ENCODE measurements at places on chromosomes 1 and 21.

DNA sequence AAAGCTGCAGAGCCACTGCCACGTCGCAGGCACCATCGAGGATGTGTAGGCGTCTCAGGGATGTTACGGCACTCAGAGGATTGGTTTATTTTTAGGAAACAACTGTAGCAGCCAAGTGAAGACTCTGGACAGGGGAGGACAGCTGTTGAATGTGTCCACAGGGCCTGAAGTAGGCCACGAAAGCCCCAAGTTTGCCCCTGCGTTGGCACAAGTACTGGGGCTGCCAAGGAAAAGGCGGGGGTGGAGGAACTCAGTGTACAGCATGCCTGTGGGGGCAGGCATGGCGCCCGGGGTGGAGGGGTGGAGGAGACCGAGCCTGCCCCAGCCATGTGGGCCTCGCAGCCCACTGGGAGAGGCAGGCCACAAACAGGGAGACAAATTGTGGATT is 89.7 kb downstream of the ADARB1 start:
- no peak for DNase-seq
- H3K27me3 ChIP-seq = no peaks in the 10 kb centered on the region
- no peak overlapping the region for H3K4me3 ChIP-seq
- H3K4me1 ChIP-seq = peaks cover 3% of the 10 kb centered on the region
- no peaks in the 10 kb centered on the region for H3K36me3 ChIP-seq
- H3K27ac ChIP-seq = no peak overlapping the region

GRCh38 chr1:31793086-31793485 is 22.7 kb downstream of the SPOCD1 start:
- no peaks in the 10 kb centered on the region for H3K4me1 ChIP-seq
- H3K36me3 ChIP-seq = no peaks in the 10 kb centered on the region
- no peaks in the 10 kb centered on the region for H3K27me3 ChIP-seq
- no peak overlapping the region for H3K4me3 ChIP-seq

DNA sequence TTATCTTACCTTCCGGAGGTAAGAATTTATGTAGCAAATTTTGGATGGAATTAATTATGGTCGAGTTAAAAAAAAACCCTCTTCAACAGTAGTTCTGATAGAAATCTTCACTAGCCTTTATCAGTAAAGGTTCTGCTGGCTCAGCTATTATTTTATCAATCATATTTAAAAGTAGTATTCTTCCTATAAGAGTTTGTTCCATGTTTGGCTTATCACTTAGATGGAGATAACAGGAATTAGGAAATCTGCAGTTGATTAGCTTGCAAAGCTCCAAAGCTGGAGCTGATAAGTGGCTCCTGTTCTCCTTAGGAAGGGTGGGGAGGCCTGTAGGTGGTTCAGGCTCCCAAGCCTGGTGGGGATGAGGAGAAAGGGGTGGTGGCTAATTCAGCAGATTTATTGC is 31.5 kb upstream of the DUSP10 start:
- H3K27me3 ChIP-seq = no peaks in the 10 kb centered on the region
- no peaks in the 10 kb centered on the region for H3K36me3 ChIP-seq
- no peak overlapping the region for H3K27ac ChIP-seq
- H3K4me3 ChIP-seq = no peak overlapping the region
- H3K4me1 ChIP-seq = no peaks in the 10 kb centered on the region
- no peak for DNase-seq

- no peak for DNase-seq
- no peaks in the 10 kb centered on the region for H3K27me3 ChIP-seq
- no peaks in the 10 kb centered on the region for H3K36me3 ChIP-seq
- H3K27ac ChIP-seq = no peak overlapping the region
- H3K4me3 ChIP-seq = no peak overlapping the region
These were observed 87.2 kb downstream of the LAMC2 start for GRCh38 chr1:183273300-183273699.

DNA sequence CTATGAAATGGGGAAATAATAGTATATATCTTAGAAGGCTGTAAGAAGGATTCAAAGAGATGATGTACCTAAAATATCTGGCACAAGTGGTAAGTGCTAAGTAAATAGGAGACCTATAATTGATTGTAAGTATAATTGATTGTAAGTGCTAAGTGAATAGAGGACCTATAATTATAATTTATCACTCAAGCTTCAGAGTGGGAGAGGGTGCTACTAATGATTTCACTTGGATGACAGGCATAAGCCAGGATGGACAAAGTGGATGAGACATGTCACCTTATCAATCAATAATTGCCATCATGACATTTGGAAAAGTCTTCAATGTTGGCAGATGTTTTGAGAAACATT is 11.2 kb downstream of the RCAN1 start:
- H3K27me3 ChIP-seq = no peaks in the 10 kb centered on the region
- no peaks in the 10 kb centered on the region for H3K4me1 ChIP-seq
- H3K36me3 ChIP-seq = no peaks in the 10 kb centered on the region
- DNase-seq = no peak
- no peak overlapping the region for H3K27ac ChIP-seq

- no peaks in the 10 kb centered on the region for H3K36me3 ChIP-seq
- H3K27ac ChIP-seq = no peak overlapping the region
- no peak for DNase-seq
- no peaks in the 10 kb centered on the region for H3K27me3 ChIP-seq
These were observed 9.8 kb downstream of the RAP1A start for GRCh38 chr1:111629190-111629954.

- H3K4me3 ChIP-seq = peak overlapping the region; percentile 58
- no peaks in the 10 kb centered on the region for H3K4me1 ChIP-seq
- H3K27ac ChIP-seq = no peak overlapping the region
- H3K36me3 ChIP-seq = no peaks in the 10 kb centered on the region
- DNase-seq = no peak
These were observed 94.0 kb upstream of the FMN2 start for GRCh38 chr1:239997515-239998311.

- no peaks in the 10 kb centered on the region for H3K36me3 ChIP-seq
- H3K27ac ChIP-seq = no peak overlapping the region
- H3K4me1 ChIP-seq = peaks cover 5% of the 10 kb centered on the region
- no peaks in the 10 kb centered on the region for H3K27me3 ChIP-seq
- DNase-seq = no peak
- no peak overlapping the region for H3K4me3 ChIP-seq
These were observed 41.3 kb downstream of the DYRK1A start for GRCh38 chr21:37407719-37408420.

GRCh38 chr1:155254714-155255242 is 505 bp downstream of the ENTREP3 start:
- peak overlapping the region; percentile 96 for H3K27ac ChIP-seq
- no peaks in the 10 kb centered on the region for H3K27me3 ChIP-seq
- peaks cover 40% of the 10 kb centered on the region for H3K4me1 ChIP-seq
- H3K4me3 ChIP-seq = peak overlapping the region; percentile 86
- no peaks in the 10 kb centered on the region for H3K36me3 ChIP-seq

DNA sequence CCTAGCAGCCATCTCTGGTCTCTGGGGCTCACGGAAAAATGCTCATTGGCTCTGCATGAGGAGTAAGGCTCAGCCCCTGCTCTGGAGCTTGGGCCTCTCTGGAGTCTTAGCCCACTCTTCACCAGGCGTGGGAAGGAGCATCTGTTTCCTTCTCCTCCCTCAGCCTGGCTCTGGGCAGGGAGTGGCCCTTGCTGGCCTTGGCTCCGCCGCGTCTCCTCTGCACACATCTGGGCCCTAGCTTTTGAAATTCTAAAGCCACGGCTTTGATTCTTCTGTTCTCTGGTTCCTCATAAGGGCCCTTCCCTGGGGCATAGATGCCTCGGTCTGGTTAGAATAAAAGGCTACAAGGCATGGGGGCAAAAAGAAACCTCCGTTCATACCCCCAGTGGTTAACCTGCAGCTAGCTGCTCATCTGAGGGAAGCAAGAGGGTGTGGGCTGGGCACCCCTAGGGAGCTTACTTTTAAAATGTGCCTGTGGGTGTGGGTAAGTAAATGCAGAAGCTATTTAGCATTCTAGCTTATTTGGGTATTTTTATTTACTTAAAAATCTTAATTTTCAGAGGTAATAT is 145.6 kb downstream of the CAMTA1 start:
- no peak overlapping the region for H3K27ac ChIP-seq
- no peak for DNase-seq
- H3K4me3 ChIP-seq = no peak overlapping the region
- no peaks in the 10 kb centered on the region for H3K4me1 ChIP-seq

GRCh38 chr1:110636149-110636935 is 30.2 kb upstream of the KCNA2 start:
- DNase-seq = no peak
- no peak overlapping the region for H3K4me3 ChIP-seq
- H3K27me3 ChIP-seq = no peaks in the 10 kb centered on the region
- no peaks in the 10 kb centered on the region for H3K36me3 ChIP-seq
- no peak overlapping the region for H3K27ac ChIP-seq
- H3K4me1 ChIP-seq = peaks cover 5% of the 10 kb centered on the region

DNA sequence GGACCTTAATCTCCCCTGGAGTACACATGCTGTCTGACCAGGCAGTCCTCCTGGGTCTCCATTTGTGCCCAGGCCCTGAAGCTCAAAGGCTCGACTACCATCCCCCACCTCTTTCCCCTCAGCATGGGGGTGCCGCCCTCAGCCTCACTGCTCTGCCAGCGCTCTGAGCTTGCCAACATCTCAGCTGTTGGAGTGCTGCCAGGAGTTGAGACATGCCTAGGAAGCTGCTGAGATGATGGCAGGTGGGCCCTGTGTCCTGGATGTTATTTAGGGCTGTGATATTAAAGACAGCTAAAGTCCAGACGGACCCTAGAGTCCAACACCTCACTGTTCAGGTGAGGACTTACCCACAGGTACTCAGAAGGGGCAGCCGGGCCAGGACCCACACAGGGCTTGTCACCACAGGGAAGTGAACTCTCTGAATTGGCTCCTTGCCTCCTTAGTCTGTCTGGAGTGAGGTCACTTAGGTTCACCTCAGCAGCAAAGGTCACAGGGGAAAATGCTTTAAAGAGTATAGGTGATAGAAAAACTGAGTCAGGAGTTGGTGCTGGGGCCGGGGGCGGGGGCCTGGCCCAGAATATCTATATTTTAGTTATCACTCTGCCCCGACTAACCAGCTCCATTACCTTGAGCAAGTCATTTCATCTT is 19.7 kb upstream of the KCNC4 start:
- no peak overlapping the region for H3K4me3 ChIP-seq
- H3K27ac ChIP-seq = no peak overlapping the region
- peak; percentile 48 for DNase-seq
- no peaks in the 10 kb centered on the region for H3K27me3 ChIP-seq
- peaks cover 4% of the 10 kb centered on the region for H3K4me1 ChIP-seq

- no peak overlapping the region for H3K4me3 ChIP-seq
- H3K27me3 ChIP-seq = no peaks in the 10 kb centered on the region
- H3K4me1 ChIP-seq = no peaks in the 10 kb centered on the region
- no peak overlapping the region for H3K27ac ChIP-seq
- H3K36me3 ChIP-seq = no peaks in the 10 kb centered on the region
These were observed 26.9 kb downstream of the EDARADD start for GRCh38 chr1:236421022-236421421.

- peaks cover 7% of the 10 kb centered on the region for H3K4me1 ChIP-seq
- H3K27ac ChIP-seq = peak overlapping the region; percentile 93
- DNase-seq = no peak
- peak overlapping the region; percentile 57 for H3K4me3 ChIP-seq
- H3K27me3 ChIP-seq = no peaks in the 10 kb centered on the region
- H3K36me3 ChIP-seq = no peaks in the 10 kb centered on the region
These were observed 691.2 kb downstream of the USP25 start for GRCh38 chr21:16421007-16421406.

- no peaks in the 10 kb centered on the region for H3K27me3 ChIP-seq
- no peak overlapping the region for H3K4me3 ChIP-seq
- H3K4me1 ChIP-seq = peaks cover 19% of the 10 kb centered on the region
These were observed 27.0 kb upstream of the SARS1 start for GRCh38 chr1:109186733-109187086.

DNA sequence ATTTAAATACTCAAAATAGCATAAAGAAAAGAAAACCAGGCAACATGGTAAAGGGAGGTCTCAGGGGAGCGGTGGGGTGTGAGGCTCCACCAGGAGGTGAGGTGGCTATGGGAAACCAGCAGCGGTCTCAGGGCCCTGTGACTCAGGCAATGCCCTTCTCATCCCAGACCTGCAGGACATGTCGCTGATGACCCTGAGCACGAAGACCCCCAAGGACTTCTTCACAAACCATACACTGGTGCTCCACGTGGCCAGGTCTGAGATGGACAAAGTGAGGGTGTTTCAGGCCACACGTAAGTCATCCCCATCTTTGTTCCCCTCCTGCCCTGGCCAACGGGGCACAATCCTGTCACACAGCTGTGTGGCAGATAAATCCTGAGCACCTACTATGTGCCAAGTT is 31.5 kb downstream of the PADI4 start:
- H3K27ac ChIP-seq = no peak overlapping the region
- no peaks in the 10 kb centered on the region for H3K4me1 ChIP-seq
- no peak overlapping the region for H3K4me3 ChIP-seq

- DNase-seq = peak; percentile 34
- H3K4me1 ChIP-seq = peaks cover 34% of the 10 kb centered on the region
- no peaks in the 10 kb centered on the region for H3K27me3 ChIP-seq
- H3K36me3 ChIP-seq = no peaks in the 10 kb centered on the region
- H3K4me3 ChIP-seq = peak overlapping the region; percentile 94
These were observed 618 bp downstream of the HNRNPR start for GRCh38 chr1:23343221-23344110.

DNA sequence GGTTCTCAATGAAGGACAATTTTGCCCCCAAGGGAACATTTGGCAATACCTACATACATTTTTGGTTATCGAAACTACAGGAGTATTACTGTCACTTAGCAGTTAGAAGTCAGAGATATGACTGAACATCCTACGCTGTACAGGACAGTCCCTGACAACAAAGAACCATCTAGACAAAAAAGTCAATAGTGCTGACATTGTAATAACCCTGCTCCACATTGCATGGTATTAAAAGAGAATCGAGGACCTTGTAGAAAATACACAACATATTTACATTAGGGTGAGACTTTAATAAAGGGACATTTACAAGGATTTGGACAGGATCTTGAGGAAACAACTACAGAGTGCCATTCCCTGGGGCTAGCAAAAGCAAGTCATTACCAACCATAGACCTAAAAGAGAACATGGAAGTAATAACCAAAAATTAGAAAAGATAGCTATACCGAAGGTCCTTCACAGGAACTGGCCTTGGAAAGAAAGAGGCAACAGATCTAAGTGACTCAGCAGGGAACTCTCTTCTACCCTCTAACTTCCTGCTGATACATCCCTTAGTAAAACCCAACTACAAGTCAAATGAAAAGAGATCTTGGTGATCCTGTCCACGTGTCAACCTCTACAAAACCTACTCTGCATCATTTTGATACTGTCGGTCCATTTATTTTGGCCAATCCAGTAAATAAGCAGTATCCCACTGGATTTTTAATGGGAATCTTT is 40.2 kb downstream of the ANGPTL3 start:
- DNase-seq = no peak
- no peaks in the 10 kb centered on the region for H3K27me3 ChIP-seq
- no peaks in the 10 kb centered on the region for H3K4me1 ChIP-seq
- no peak overlapping the region for H3K27ac ChIP-seq
- H3K4me3 ChIP-seq = no peak overlapping the region
- no peaks in the 10 kb centered on the region for H3K36me3 ChIP-seq

DNA sequence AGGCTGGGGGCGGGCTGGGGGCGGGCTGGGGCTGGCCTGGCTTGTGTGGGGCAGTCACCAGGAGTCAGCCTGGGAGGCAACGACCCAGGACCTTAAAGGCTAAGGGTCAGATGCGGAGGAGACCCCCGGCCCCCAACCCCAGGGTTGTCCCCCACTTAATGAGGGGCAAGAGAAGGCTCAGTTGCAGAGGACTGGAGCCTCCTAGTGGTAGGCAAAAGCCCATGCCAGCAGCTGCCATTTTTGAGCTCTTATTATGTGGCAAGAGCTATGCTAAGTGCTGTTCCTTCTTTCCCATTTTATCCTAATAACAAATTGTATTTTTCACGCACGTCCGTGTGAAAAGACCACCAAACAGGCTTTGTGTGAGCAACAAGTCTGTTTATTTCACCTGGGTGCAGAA is 8.0 kb downstream of the KIAA1614 start:
- H3K4me3 ChIP-seq = no peak overlapping the region
- DNase-seq = no peak

- H3K4me3 ChIP-seq = no peak overlapping the region
- H3K27ac ChIP-seq = no peak overlapping the region
- no peaks in the 10 kb centered on the region for H3K36me3 ChIP-seq
These were observed 193.2 kb upstream of the PLXNA2 start for GRCh38 chr1:208437401-208437800.

All from testis (tissue), 5 donors.